Skin of body (tissue), 3 donors: ENCODE measurements at places on chromosomes 5 and 9. TPM values are rescaled to one million over a fixed set of nuclear protein-coding genes. Genes with fewer than 3 reads are reported as not detected.

- DNase-seq: no peak
These were observed 76.8 kb upstream of the SIMC1 start for GRCh38 chr5:176161431-176161830.

The TMEM171 gene
- total RNA-seq: 0.49 TPM

- no peak for DNase-seq
These were observed 54.4 kb downstream of the IRX2 start for GRCh38 chr5:2697041-2697440.

The PCDHB10 gene
- 1.8 TPM for total RNA-seq

- no peak for DNase-seq
These were observed 668.4 kb upstream of the CDH9 start for GRCh38 chr5:27706832-27707231.

The HNRNPH1 gene
- 851 TPM for total RNA-seq

DNA sequence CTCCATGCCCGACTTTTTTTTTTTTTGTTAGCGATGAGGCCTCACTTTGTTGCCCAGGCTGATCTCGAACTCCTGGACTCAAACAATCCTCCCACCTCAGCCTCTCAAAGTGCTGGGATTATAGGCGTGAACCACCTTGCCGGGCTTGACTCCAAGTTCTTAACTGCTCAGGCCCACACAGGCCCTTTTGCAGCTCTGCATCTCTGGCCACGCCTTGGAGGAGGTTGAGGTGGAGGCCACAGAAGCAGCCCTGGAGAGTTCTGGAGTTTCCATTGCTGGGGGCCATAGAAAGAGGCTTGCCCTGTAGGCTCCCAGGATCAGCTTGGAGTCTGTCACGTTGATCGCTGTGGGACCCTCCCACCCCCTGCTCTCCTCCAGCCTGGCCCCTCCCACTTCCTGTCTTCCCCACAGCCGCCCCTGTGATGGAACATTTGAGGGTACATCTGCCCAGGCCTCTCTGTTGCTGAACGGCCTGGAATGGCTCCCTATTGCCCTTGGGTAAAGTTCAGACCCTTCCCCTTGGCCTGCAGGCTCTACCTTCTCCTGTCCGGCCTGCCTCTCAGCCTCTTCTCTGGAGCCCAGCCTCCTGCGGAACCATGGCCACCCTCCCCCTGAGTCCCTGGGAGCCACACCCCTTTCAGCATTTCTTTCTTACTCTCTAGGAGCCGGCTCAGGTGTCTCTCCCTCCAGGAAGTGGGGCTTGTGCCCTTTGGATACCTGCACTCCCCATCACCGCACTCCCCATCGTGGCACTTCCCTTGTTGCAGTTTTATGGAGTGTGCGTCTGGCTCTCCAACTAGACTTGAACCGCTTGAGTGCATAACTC is 30.4 kb upstream of the IER5L start:
- no peak for DNase-seq

DNA sequence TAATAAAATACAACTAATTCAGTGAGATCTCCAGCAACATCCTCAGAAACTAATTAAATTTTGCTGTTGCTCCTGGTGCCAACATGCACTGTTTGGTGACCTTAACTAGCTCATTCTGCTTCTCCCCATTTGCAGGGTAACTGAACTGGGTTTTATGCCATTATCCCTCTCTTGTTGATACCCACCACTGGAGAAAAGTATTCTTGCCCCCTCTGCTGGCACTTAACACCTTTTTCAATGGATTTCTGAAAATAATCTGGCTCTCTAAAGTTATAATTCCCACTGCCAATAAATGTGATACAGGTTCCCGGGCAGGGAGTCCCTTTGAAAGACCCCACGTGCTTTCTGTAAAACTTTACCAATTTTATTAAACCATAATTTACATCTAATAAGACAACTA is 394.3 kb downstream of the OSTF1 start:
- DNase-seq: no peak

The PCDHB5 gene
- total RNA-seq: 2.7 TPM

- no peak for DNase-seq
These were observed 320.6 kb downstream of the PJA2 start for GRCh38 chr5:109089191-109089590.

GRCh38 chr5:30752015-30752414 is 441.5 kb upstream of the CDH6 start:
- no peak for DNase-seq

GRCh38 chr5:179768326-179769085 is 25.3 kb upstream of the LTC4S start:
- no peak for DNase-seq

- no peak for DNase-seq
These were observed 71.9 kb downstream of the FOXD1 start for GRCh38 chr5:73376618-73377170.

The TXNDC8 gene
- total RNA-seq: not detected

DNA sequence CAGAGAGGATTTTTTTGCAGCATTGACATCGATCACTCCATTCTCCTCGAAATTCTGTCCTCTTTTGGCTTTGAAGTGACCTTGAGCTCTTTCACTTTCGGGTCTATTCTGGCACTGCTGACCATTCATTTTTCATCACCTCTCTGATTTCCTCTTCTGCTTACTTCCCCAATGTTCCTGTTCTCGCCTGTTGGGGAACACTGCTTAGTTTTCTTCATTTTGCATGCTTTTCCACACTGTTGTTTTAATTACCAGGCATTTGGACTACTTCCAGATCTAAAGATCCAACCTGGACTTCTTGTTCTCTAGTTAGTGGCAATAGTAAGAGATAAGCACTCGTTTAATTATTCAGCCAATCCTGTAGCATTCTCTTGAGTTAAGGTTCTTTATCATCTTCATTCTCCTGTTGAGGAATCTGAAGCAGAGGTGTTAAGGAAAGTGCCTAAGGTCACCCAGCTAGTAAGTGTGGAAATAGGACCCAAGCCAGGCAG is 53.4 kb downstream of the MAN2A1 start:
- DNase-seq: no peak

The PCDHGA7 gene
- 3.5 TPM for total RNA-seq

The GDA gene
- 1.5 TPM for total RNA-seq

The MCTP1 gene
- total RNA-seq: 30.8 TPM

The SLC46A2 gene
- 1.2 TPM for total RNA-seq
